ENCODE measurements at places on chromosomes 12 and 14.

DNA sequence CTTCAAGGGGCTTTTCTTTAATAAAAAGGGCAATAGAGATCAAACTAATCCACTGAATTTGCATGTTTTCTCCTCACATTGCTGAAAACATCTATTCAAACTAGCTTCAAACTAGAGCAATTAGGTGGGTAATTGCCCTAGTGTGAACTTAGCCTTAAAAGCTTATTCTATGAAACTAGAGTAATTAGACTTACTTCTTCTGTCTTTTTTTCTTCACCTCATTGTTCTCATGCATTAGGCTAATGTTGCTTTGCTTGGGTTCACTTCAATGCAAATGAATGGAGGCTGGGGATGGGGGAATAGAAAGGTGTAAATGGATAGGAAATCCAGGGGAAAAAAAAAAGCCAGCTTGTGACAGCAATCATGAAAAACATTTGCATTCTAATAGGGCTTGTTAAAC lies 414.8 kb upstream of the LMO3 start:
- no peak for DNase-seq

- DNase-seq, result no peak
These were observed 6.0 kb upstream of the TEX52 start for GRCh38 chr12:2862876-2863275.

DNA sequence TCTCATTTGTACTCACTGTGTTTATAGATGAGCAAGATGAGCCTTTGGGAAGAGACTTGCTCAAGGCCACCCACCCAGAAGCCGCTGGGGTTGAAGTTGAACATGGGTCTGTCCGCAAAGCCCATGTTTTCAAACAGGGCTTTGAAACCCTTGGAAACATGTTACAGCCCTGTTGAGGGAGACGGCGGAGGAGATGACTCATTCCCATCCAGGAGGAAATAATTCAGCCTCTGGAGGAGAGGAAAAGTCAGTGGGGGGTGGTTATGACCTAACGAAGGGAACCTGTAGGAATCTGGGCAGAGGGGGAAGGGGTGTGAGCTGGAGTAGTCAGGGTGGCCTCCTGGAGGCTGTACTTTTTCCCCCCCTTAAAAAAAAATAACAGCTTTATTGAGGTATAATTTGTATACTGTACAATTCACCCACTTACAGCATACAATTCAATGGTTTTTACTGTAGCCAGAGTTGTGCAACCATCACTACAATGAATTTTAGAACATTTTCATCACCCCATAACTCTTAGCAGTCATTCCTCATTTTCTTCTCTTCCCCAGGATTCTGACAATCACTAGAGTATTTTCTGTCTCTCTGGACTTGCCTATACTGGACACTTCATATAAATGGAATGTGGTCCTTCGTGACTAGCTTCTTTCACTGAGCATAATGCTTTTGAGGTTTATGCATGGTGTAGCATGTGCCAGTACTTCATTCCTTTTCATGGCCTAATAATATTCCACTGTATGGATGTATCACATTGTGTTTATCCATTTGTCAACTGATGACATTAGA lies 1.9 kb upstream of the RIN3 start:
- DNase-seq, result no peak

- DNase-seq, result no peak
These were observed 5.2 kb downstream of the EPYC start for GRCh38 chr12:90999527-90999926.

- DNase-seq, result no peak
These were observed 42.0 kb downstream of the EVL start for GRCh38 chr14:100107236-100107635.

DNA sequence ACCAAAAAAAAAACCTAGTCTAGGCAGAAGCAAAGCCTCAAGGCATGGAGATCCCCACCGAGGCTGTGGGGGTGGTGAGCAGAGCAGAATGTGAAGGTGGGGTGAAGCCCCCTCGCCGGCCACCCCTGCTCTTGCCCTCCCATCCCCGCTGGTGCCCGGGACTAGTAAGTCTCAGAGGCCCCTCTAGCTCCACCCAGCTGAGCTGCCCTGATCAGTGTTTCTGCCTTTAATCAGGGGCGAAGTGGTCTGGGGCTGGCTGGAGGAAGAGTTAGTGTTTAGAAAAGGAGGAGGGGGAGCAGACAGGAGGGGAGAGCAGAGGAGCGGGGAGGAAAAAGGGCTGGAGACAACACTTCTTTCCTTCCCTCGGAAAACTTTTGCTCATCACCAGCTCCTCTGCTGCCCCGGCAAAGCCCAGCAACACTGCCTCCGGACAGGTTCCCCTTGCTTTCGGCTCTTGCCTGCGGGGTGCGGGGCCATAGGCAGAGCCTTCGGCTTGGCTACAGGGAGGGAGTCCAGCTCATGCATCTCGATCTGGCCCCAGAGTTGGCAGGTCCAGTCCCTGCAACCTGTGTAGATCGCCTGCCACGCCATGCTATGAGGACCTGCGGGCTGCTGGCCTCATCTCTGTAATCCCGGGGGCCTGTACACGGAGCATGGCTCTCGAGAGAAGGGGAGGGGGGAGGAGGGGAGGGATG lies 3.4 kb upstream of the DLK1 start:
- DNase-seq, result no peak

DNA sequence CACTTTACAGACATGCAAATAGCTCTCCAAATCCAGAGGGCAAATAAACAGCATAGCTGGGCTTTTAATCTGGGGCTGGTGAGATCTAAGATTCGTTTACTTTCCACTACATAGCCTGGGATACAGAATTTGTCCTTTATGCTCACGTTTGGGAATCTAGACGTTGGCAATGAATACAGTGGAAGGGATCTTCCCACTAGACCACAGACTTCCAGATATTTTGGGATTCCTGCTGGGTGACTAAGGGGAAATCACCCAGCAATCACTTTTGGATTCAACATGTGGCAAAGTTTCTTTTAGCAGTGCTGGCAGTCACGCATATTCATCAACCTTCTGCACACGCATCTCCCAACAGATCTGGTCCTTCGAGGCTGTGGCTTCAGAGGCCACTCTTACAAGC lies 23.5 kb downstream of the APPL2 start:
- no peak for DNase-seq

- no peak for DNase-seq
These were observed 234.7 kb downstream of the FOXN3 start for GRCh38 chr14:89182326-89182725.

DNA sequence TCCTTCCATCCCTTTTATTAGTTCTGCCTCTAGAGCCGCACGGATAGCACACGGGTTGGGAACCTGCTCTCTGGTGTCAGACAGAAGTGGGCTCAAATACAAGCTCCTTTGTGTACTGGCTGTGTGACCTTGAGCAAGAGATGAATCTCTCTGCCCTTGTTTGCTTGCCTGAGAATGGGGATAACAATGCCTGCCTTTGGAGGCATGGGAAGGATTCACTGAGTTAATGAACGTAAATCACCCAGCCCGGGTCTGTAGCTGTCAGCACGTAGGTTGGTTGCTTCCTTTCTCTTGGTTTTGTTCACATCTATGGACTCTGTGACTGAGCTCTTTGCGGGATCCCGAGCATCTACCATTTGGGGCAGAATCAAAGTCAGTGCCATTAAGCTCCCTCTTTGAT lies 79.3 kb upstream of the NRXN3 start:
- no peak for DNase-seq

- peak; percentile 4 for DNase-seq
These were observed 6.5 kb downstream of the NECAP1 start for GRCh38 chr12:8088574-8088973.

DNA sequence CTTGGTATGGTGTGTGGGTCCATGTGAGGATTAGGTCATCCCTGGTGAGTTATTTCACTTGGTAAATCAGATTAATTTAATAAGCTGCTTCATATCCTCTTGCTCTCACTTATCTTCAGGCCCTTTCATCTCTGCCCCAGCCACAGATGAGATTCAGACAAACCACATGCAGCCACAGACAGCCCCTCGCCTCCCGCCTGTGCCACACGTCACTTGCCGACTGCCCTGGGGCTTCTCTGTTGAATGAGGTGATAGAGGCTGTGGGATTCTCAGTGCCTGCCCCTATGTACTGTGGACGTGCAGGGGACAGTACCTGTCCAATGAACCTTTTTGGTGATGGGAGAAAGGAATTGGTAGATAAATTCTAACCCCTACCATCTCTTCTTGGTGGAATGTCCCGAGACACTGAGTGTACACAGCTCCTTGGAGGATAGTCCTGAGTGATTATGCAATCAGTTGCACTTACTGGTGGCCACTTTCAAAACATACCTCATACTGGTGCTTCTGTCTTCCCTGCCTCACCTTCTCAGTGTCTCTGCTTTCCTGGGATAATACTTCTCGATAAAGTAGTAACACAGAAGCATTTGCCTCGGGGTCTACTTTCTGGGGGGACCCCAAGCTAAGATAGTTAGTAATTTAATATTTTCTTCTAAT lies 248.7 kb downstream of the TTC6 start:
- no peak for DNase-seq

GRCh38 chr14:86305058-86305457 lies 775.1 kb downstream of the FLRT2 start:
- no peak for DNase-seq

DNA sequence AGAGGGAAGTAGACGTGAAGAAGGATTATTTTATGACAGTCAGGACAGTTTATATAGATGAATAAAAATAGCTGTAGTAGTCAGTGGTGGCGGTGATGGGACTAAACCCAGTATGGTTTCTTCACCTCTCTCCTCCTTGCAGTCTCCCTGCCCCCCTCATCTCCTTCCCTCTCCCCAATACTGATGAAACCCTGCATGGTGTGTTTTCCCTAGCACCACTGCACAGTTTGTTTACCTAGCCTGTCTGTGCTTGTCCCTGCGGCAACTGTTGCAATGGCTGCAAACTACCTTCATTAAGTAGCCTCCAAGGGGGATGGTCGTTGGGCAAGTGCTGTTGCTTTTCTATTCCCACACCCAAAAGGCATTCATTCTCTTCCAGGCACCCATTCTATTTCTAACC lies 14.7 kb downstream of the PCBP2 start:
- DNase-seq, result no peak

- no peak for DNase-seq
These were observed 22.5 kb downstream of the LRP6 start for GRCh38 chr12:12244341-12244740.

- no peak for DNase-seq
These were observed 20.1 kb downstream of the CGRRF1 start for GRCh38 chr14:54529811-54530210.

- DNase-seq, result no peak
These were observed 49.4 kb downstream of the PROX2 start for GRCh38 chr14:74826574-74826973.

GRCh38 chr12:83179999-83180398 lies 493.3 kb downstream of the TMTC2 start:
- no peak for DNase-seq

- DNase-seq, result no peak
These were observed 18.6 kb downstream of the AKAP3 start for GRCh38 chr12:4630262-4630661.

DNA sequence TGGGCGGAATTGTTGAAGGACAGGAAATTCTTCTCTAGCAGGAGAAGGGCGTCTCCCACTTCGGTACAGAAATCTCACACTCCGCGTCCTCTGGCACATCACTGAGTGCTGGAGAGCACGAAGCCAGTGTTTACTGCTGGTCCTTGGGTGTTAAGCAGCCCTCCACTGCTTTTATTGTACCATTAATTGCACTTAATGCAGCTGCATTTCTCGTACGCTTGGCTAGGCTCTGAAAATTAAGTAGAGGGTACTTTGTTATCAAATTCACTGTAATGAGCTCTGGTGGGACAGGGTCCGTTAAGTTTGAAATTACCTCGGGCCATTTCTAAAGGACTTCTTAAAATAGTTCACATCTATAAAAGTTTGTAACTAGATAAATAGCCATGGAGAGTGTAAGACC lies 411.2 kb downstream of the NPAS3 start:
- DNase-seq, result no peak

- DNase-seq, result no peak
These were observed 28.2 kb downstream of the TTC7B start for GRCh38 chr14:90788031-90788430.

DNA sequence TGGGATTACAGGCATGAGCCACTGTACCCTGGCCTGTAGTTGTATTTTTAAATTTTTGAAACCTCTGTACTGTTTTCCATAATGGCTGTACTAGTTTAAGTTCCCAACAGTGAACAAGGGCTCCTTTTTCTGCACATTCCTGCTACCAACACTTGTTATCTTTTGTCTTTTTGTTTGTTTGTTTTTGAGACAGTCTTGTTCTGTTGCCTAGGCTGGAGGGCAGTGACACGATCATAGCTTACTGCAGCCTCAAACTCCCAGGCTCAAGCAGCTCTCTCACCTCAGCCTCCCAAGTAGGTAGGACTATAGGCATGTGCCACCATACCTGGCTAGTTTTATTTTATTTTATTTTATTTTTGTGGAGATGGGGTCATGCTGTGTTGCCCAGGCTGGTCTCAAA lies 23.0 kb downstream of the BRMS1L start:
- DNase-seq, result no peak

DNA sequence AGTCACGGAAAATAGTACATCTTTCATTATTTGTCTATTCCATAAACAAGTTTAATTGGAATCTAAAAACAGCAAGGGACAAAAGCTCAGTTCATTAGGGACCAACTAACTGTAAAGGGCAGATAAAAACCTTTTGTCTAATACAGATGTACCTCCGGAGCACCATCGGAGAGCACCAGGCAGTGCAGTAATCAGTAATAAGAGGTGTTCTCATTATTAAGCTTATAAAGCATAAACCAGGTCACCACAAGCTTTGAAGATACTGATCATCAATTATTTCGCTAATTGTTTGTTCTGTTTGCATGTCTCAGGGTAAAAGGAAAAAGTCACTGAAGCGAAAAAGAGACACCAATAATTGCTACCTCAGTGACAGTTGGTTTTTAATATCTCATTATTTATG lies 207.3 kb upstream of the PRKD1 start:
- DNase-seq, result no peak

DNA sequence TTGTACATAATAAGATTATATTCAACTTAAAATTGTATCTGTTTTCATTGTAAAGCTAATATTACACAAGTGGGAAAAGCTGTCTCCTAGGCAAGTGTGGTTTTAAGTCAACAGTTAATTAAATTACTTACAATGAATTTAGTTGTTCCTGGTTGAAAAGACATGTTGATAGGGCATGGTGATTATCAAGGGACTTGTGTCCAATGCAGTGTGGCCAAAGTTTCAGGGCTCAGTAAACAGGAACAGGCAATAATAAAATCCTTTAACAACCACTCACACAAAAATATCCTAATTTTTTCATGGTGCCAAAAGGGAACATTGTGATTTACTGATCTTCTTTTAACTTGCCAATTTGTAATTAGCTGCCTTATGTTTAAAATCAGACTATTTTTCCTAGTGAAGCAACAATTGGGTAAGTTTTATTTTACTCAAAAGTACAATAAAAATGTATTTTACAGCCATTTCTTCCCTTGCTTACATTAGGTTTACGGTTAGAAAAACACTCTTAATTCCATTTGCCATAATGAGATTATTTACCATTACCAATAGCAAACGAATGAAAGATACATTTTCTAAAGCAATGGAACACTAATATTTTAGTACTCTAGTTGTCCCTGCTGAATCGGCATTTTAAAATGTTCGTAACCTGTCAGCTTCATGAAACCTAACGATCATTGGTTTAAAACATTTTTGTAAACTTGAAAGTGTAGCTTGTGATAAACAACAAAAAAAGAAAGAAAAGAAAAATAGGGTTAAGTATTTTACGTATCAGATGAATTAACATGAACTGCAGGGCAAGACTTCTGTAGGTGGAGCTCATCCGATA lies 1.8 kb upstream of the WNK1 start:
- DNase-seq, result no peak
